ENCODE measurements at places on chromosomes 16 and 17.

DNA sequence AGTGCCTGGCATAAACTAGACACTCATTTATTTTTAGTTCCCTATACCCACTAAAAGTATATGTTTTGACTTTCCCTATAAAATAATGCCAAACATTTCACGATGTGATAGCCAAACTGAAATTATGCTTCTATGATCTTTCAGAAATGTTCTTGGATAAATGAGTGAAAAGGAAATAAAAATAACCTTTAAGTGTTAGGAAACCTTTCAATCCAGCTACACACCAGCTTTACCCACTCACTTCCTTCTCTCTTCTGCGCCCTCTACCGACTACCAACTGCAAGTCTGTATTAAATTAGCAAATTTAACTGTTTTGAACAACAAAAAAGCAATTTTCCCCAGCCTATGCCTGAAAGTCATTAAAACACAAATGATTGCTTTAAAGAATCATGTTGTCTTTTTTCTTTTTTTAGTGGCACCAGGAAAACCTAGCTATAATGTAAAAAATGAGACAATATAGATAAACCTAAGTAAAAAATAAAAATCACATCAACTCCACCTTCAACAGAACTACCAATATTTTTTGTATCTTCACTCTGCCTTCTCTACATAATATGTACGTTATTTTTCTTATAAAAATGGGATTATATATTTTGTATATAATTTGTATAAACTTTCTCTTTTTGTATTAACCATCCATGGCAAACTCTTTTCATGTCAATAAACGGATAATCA, 13.2 kb upstream of the TMEM100 start:
- peaks cover 21% of the 10 kb centered on the region for H3K4me1 ChIP-seq
- no peaks in the 10 kb centered on the region for H3K36me3 ChIP-seq
- no peak overlapping the region for H3K4me3 ChIP-seq
- H3K27me3 ChIP-seq: no peaks in the 10 kb centered on the region

DNA sequence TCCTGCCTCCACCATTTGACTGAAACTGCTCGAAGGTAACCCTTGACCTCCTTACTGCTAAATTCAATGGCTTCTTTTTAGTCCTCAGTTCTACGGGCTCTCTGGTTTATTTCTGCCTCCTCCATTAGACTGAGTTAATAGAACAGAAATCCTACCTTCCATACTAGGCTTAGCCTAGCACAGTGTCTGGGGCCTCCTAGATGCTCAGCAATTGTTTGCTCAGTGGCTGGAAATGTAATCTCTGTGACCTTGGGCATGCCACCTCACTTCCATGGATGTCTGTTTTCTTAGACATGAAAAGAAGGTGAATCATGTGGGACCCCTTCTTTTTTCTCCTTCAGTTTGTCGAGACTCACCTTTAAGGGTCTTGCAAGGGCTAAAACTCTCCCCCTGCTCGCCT, 19.7 kb downstream of the NXPH3 start:
- peaks cover 70% of the 10 kb centered on the region for H3K36me3 ChIP-seq
- DNase-seq: no peak
- H3K4me3 ChIP-seq: no peak overlapping the region
- H3K27me3 ChIP-seq: no peaks in the 10 kb centered on the region

GRCh38 chr16:88697831-88698615, 8.2 kb downstream of the RNF166 start:
- DNase-seq: no peak
- no peak overlapping the region for H3K4me3 ChIP-seq
- no peak overlapping the region for H3K27ac ChIP-seq
- H3K4me1 ChIP-seq: no peaks in the 10 kb centered on the region

GRCh38 chr16:85453194-85453678, 159.9 kb upstream of the GSE1 start:
- no peak overlapping the region for H3K27ac ChIP-seq
- H3K27me3 ChIP-seq: no peaks in the 10 kb centered on the region
- no peak for DNase-seq
- no peaks in the 10 kb centered on the region for H3K36me3 ChIP-seq
- H3K4me1 ChIP-seq: peaks cover 6% of the 10 kb centered on the region
- no peak overlapping the region for H3K4me3 ChIP-seq

DNA sequence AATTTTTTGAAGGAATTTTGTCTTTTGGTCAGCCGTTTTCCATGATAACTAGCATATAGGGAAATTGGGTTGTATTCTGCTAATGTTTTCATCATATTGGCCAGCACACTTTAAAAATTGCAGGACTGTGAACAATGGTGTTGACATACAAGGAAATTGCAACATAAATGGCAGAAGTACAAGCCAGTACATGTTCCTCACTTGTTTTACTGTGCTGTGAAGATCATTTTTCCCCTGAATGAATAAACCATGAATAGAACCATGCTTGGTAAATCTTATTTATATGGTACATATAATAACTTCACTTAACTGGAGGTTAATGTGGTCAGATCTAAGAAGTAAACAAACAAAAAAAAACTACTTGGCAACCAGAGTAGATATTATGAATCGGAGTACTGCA, 22.8 kb downstream of the OMG start:
- peaks cover 32% of the 10 kb centered on the region for H3K36me3 ChIP-seq
- DNase-seq: no peak
- no peak overlapping the region for H3K27ac ChIP-seq
- H3K4me1 ChIP-seq: peaks cover 9% of the 10 kb centered on the region

DNA sequence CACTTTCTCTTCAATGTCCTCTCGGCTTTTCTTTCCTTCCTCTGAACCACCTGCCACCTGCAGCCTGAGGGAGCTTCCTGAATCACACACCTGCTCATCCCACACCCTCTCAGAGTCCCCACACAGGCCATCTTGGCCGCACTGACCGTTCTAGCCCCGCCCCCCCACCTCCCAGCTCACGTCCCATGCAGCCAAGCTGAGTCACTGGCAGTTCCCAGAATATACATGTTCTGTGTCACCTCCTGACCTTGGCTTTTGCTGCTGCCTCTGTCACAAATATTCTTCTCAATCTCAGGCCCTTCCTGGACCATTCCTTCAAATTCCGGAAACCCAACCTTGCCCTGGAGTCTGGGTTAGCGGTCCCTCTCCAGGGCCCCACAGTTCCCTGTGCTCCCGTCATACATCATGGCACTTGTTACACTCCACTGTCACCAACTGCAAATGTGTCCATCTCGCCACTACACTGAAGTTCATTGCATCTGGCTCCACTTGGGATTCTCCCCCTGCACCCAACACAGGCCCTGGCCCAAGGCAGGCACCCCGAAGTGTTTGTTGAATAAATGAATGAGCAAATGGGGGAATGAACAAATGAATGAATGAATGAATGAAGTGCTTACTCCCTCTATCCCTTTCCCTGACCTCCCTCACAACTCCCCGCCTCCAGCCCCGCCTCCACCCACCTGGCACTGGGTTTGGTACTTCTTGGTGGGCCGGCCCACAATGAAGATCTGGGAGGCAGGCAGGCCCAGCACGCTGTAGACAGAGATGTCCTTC, 12.8 kb downstream of the PIMREG start:
- no peak overlapping the region for H3K27ac ChIP-seq
- H3K4me3 ChIP-seq: no peak overlapping the region
- H3K27me3 ChIP-seq: no peaks in the 10 kb centered on the region
- H3K4me1 ChIP-seq: peaks cover 19% of the 10 kb centered on the region
- DNase-seq: no peak
- no peaks in the 10 kb centered on the region for H3K36me3 ChIP-seq

DNA sequence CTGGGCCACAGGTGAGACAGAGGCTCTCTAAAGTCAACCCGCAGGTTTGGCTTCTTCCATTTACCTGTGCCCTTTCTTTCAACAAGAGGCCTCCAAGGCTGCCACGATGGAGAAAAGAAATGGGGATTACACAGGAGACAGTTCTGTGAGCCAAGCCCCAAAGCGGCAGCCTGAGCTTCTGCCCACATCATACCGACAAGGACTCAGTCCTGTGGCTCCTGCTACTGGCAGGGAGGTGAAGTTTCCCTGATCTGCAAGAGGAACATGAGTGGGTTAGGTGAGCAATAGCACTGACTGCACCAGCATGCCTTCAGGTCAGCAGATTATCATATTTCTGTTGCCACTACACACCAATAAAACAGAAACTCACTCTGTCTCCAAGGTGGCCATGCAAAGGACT, 800.0 kb downstream of the KCNJ18 start:
- no peak for DNase-seq
- H3K27me3 ChIP-seq: no peaks in the 10 kb centered on the region
- H3K36me3 ChIP-seq: no peaks in the 10 kb centered on the region
- H3K4me1 ChIP-seq: no peaks in the 10 kb centered on the region
- H3K4me3 ChIP-seq: no peak overlapping the region

DNA sequence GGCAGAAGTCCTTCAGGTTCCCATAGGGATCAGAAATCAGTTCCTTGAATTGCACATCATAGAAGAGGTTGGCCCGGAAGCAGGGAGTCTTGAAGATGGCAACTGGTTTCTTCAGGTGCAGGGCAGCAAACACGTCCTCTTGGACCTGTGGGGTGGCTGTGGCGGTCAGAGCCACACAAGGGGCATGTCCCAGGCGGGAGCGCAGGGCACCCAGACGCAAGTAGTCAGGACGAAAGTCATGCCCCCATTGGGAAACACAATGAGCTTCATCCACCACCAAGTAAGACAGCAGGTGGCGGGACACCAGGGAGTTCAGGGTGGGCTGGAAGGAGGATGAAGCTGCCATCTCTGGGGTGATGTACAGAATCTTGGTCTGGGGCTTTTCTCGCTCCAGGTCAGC, 4.4 kb downstream of the RECQL5 start:
- no peaks in the 10 kb centered on the region for H3K27me3 ChIP-seq
- H3K36me3 ChIP-seq: peaks cover 65% of the 10 kb centered on the region
- H3K4me1 ChIP-seq: no peaks in the 10 kb centered on the region
- no peak for DNase-seq
- no peak overlapping the region for H3K4me3 ChIP-seq

DNA sequence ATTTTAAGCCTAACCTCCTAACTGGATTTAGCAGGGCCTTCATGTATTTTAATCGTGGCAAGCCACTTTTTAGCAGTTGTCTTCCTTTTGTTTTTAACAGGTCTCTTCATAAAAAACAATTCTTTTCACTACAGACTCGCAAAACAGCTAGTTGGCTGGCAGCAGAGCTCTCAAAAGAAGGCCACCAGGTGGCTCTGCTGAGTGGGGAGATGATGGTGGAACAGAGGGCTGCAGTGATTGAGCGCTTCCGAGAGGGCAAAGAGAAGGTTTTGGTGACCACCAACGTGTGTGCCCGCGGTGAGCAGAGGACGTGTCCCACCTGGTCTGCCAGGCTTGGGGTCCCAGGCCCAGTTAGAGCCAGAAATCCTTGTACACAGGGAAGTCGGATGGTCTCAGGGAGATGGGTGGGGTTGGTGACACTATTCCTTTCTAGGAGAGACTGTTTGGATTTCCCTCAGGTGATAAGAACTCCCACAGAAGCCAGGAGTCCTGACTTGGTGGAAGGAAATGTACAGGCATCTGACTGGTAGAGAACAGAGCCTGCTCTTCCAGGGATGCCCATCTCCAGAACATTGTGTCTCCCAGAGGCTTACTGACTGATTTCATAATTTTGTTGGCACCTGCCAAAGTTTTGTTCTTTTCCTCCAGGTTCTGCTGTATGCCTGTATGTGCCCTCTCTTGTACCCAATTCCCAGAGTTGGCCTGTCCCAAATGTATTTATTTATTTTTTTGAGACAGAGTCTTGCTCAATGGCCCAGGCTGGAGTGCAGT, 14.9 kb upstream of the DDX19A start:
- no peak overlapping the region for H3K27ac ChIP-seq
- no peak overlapping the region for H3K4me3 ChIP-seq
- no peaks in the 10 kb centered on the region for H3K4me1 ChIP-seq
- H3K27me3 ChIP-seq: no peaks in the 10 kb centered on the region

DNA sequence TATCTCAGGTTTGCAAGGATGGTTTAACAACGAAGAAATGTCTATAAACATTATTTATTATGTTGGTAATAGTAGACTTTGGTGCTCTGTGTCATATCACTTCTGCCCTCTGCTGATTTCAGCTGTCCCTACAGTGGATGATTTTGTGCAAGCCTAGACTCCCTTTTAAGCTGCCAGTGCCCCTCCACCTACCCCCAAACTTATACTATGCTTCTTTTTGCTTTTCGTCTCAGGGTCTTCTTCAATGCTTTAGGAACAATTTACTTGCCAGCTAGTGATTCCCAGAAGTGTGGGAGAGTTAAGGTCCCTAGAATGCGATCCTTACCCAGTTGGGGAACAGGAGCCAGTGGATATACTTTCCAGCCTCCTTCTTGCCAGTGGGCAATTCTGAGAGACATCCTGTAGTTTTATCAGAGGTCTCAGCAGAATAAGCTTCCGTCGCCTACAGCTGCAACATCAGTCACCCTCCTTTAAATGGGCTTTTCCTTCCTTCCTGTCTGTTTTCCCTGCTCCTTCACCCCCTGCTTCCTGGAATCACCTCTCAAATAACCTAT, 4.1 kb downstream of the ICAM2 start:
- no peaks in the 10 kb centered on the region for H3K27me3 ChIP-seq
- H3K36me3 ChIP-seq: no peaks in the 10 kb centered on the region
- no peak for DNase-seq
- H3K27ac ChIP-seq: no peak overlapping the region
- H3K4me1 ChIP-seq: no peaks in the 10 kb centered on the region

Measured in tibial artery (tissue), 4 donors.